ENCODE measurements at places on chromosomes 5 and 9.

GRCh38 chr9:113602126-113603047 is 138.9 kb downstream of the RGS3 start:
- no peaks in the 10 kb centered on the region for H3K36me3 ChIP-seq
- H3K27ac ChIP-seq = no peak overlapping the region
- no peak overlapping the region for H3K4me3 ChIP-seq
- H3K27me3 ChIP-seq = peaks cover 3% of the 10 kb centered on the region

GRCh38 chr9:26775391-26775790 is 117.2 kb downstream of the CAAP1 start:
- H3K27me3 ChIP-seq = no peaks in the 10 kb centered on the region
- H3K36me3 ChIP-seq = no peaks in the 10 kb centered on the region
- DNase-seq = no peak
- H3K4me3 ChIP-seq = no peak overlapping the region
- no peaks in the 10 kb centered on the region for H3K4me1 ChIP-seq

- DNase-seq = no peak
- H3K27ac ChIP-seq = no peak overlapping the region
- no peak overlapping the region for H3K4me3 ChIP-seq
- H3K4me1 ChIP-seq = no peaks in the 10 kb centered on the region
- H3K36me3 ChIP-seq = no peaks in the 10 kb centered on the region
Observed at GRCh38 chr5:86354664-86355063, 263.1 kb upstream of the COX7C start.

DNA sequence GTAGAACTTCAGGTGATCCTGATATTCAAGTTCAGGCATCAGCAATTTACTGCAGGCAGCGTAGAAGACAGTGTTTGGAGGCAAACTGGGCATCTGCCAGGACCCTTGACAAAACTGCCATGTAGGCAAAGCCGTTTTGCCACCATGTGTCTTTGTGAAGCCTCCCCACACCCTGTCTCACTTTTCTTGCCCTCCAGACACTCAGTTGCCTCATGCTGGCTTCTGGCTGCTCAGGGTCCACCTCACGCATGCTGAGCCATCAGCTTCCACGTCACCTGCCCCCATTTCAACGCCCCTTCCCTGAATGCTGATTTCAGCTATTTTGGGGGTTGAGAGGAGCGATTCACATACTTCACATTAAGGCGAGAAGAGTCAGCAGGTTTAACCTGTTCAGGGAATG is 165.2 kb upstream of the KLF9 start:
- no peak overlapping the region for H3K4me3 ChIP-seq
- no peak overlapping the region for H3K27ac ChIP-seq

GRCh38 chr9:4349816-4350418 is 50.0 kb upstream of the GLIS3 start:
- no peaks in the 10 kb centered on the region for H3K36me3 ChIP-seq
- H3K4me3 ChIP-seq = no peak overlapping the region
- no peak overlapping the region for H3K27ac ChIP-seq
- H3K27me3 ChIP-seq = no peaks in the 10 kb centered on the region
- no peak for DNase-seq
- no peaks in the 10 kb centered on the region for H3K4me1 ChIP-seq

GRCh38 chr5:10532421-10532820 is 31.4 kb upstream of the ANKRD33B start:
- no peak for DNase-seq
- H3K27ac ChIP-seq = no peak overlapping the region
- H3K4me3 ChIP-seq = no peak overlapping the region
- H3K4me1 ChIP-seq = peaks cover 11% of the 10 kb centered on the region

DNA sequence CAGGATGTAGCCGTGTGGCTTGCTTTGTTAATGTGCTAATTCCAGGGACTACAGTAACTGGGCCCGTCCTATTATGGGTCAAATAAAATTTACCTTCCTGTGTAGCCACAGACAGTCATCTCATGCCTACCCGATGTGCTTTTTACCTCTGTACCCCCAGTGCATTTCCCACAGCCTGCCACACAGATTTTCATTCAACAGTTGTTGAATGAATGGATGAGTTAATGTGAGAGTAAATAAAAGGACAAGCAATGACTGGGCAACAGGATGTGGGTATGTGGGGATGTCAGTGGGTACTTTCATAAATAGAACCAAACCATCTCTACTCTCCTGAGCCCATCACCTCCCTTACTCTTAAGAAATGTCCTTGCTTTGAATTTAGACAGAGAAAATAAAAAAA is 441.2 kb upstream of the ZNF462 start:
- H3K27ac ChIP-seq = no peak overlapping the region
- no peaks in the 10 kb centered on the region for H3K27me3 ChIP-seq
- no peak for DNase-seq

DNA sequence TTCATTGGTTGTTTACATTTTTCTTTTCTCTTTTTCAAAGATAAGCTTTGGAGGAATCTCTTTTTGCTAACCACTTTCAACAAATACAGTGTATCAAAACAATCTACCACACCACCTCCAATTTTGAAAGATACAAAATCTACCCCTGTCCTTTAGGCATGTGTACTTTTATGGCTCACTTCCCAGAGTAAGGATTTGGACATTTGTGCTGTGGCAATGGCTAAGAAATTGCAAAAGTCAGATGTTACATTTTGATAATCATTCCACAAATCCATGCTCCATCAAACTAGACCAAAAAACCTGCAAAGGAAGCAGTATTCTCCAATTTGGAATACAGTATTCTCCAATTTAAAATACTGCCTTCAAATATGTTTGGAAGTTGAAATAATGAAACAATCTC is 204.9 kb downstream of the MCTP1 start:
- no peak overlapping the region for H3K27ac ChIP-seq
- DNase-seq = no peak
- H3K36me3 ChIP-seq = no peaks in the 10 kb centered on the region
- H3K4me3 ChIP-seq = no peak overlapping the region

DNA sequence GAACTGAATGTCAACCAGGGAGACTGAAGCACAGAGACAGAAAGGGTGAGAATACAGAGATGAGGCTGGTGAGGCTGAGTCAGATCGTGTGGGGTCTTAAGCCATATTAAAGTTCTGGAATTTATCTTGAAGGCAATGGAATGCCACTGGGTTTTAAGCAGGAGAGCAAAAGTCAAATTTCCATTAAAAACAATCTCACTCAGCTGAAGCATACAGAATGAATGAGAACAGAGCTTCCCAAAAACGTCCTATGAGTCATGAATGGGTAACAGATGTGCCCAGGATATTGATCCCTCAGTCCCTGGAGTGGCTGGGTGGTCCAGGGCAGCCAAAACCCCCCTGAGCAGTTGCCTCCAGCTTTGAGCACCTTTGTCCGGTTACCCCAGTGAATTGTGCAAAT is 44.9 kb downstream of the PFDN1 start:
- DNase-seq = no peak
- peaks cover 3% of the 10 kb centered on the region for H3K4me1 ChIP-seq
- no peak overlapping the region for H3K27ac ChIP-seq
- no peaks in the 10 kb centered on the region for H3K27me3 ChIP-seq
- no peak overlapping the region for H3K4me3 ChIP-seq

DNA sequence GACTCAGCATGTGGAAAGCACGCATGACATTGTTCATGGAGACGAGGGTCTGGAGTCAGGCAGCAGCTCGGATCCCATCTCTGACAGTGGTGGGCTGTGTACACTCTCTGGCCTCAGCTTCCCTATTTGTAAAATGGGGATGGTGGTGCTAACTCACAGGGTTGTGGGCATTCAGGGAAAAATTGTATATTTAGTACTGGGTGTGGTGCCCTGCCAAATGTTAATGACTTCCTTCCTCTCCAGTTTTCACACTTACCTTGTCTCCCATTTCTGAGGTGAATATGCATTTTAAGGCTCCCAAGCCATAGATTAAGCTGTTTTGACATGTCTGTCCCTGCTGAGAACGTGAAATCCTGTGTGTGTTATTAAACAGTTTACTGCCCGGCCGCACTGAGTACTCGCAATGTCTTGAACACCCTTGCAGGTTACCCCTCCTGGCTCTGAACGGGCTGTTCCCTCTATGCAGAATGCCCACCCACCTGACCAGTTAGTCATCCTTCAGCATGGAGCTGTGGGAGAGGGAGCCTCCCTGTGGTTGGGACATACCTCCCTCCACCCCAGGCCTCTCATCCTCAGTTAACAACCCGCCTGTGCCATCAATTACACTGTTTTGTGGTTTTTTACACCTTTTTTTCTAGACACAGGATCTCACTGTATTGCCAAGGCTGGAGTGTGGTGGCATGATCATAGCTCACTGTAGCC is 25.8 kb downstream of the TJP2 start:
- H3K36me3 ChIP-seq = no peaks in the 10 kb centered on the region
- H3K4me1 ChIP-seq = peaks cover 33% of the 10 kb centered on the region
- H3K4me3 ChIP-seq = no peak overlapping the region
- peak; percentile 52 for DNase-seq
- no peak overlapping the region for H3K27ac ChIP-seq

GRCh38 chr9:128479262-128479661 is 23.5 kb downstream of the ODF2 start:
- H3K27ac ChIP-seq = no peak overlapping the region
- no peaks in the 10 kb centered on the region for H3K4me1 ChIP-seq
- H3K36me3 ChIP-seq = peaks cover 79% of the 10 kb centered on the region

DNA sequence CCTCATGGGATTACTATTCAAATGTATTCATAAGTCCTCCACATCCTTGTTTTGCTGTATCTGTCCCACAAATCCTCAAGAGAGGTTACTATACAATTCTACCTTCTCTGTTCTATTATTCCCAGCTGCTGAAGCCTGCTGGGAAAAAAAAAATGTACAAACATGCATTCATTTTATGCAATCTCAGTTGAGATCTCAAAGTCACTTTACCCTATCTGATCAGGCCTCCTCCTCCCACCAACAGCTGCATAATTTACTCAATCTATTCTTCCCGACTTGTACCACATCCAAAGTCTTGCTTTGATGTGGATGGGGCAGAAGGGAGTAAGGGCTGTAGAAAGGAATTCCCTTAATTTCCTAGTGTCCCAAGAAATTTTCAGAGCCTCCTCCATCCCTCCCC is 28.6 kb downstream of the PSIP1 start:
- no peak for DNase-seq
- no peaks in the 10 kb centered on the region for H3K27me3 ChIP-seq
- H3K4me1 ChIP-seq = no peaks in the 10 kb centered on the region
- no peak overlapping the region for H3K4me3 ChIP-seq

GRCh38 chr5:10456583-10457420 is 15.1 kb downstream of the ROPN1L start:
- no peaks in the 10 kb centered on the region for H3K36me3 ChIP-seq
- peaks cover 74% of the 10 kb centered on the region for H3K27me3 ChIP-seq
- H3K27ac ChIP-seq = no peak overlapping the region

GRCh38 chr9:36023260-36024048 is 13.3 kb upstream of the RECK start:
- H3K36me3 ChIP-seq = no peaks in the 10 kb centered on the region
- H3K4me1 ChIP-seq = no peaks in the 10 kb centered on the region
- peaks cover 3% of the 10 kb centered on the region for H3K27me3 ChIP-seq
- DNase-seq = peak; percentile 34
- no peak overlapping the region for H3K4me3 ChIP-seq

- H3K27me3 ChIP-seq = no peaks in the 10 kb centered on the region
- no peak overlapping the region for H3K4me3 ChIP-seq
- no peaks in the 10 kb centered on the region for H3K4me1 ChIP-seq
- H3K27ac ChIP-seq = no peak overlapping the region
- DNase-seq = no peak
Observed at GRCh38 chr5:126456217-126456820, 33.1 kb downstream of the GRAMD2B start.

GRCh38 chr5:125325488-125326149 is 579.2 kb upstream of the ZNF608 start:
- H3K4me1 ChIP-seq = no peaks in the 10 kb centered on the region
- H3K27ac ChIP-seq = no peak overlapping the region
- no peaks in the 10 kb centered on the region for H3K36me3 ChIP-seq
- H3K27me3 ChIP-seq = no peaks in the 10 kb centered on the region
- DNase-seq = no peak
- H3K4me3 ChIP-seq = no peak overlapping the region

DNA sequence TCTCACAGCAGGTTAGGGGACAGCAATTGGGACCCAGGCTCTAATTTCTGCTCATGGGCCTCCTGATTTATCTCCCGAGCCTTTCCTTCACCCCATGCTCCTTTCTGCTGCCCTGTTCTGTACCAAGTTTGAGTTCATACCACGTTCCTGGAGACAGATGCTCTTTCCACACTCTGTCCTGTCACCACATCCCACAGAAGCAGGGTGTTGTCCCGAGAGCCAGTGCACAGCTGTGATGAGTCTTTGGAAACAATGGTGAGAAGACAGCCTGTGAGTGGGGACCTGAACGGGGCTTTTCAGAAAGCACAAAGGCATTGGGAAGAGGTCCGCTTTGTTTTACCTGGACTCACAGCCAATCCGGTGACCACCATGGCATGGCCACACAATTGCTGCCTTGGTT is 17.4 kb downstream of the WDR31 start:
- DNase-seq = no peak
- no peaks in the 10 kb centered on the region for H3K36me3 ChIP-seq
- H3K27ac ChIP-seq = no peak overlapping the region
- H3K4me3 ChIP-seq = no peak overlapping the region

DNA sequence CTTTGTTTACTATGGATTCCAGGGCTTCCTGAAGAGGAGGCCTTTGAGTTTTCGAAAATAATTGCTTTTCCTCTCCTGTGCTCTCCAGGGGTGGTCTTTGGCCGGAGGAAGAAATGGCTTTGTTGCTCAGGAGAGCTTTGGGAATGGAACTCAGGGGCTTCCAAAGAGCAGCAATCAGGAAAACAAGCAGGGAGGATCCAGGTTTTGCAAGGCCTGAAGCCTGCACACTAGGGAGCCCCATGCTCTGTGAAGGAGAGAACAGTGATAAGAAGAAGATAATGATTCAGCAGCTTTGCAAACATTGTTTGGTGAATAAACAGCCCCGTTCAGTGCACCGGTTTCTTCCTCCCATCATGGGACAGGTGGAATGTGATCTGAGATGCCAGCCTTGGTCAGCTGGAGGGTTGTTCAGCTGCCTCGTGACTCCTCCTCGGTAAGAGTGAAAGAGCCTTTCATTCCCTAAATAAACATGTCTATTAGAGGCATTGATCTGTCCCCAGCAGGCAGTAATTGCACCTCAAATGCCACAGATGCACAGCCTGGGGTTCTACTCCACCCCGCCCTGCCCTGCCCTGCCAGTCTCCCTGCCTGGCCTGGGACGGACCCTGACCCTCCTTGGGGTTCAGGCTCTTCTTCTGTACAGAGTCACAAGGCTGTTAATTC is 11.5 kb upstream of the ALDH1B1 start:
- DNase-seq = peak; percentile 56
- H3K4me1 ChIP-seq = peaks cover 13% of the 10 kb centered on the region
- no peaks in the 10 kb centered on the region for H3K27me3 ChIP-seq
- H3K27ac ChIP-seq = peak overlapping the region; percentile 40

GRCh38 chr5:68071282-68071632 is 144.3 kb upstream of the PIK3R1 start:
- H3K27me3 ChIP-seq = no peaks in the 10 kb centered on the region
- no peak overlapping the region for H3K27ac ChIP-seq
- H3K4me1 ChIP-seq = no peaks in the 10 kb centered on the region
- H3K4me3 ChIP-seq = no peak overlapping the region

- DNase-seq = no peak
- no peak overlapping the region for H3K4me3 ChIP-seq
- no peaks in the 10 kb centered on the region for H3K27me3 ChIP-seq
- no peaks in the 10 kb centered on the region for H3K4me1 ChIP-seq
- no peak overlapping the region for H3K27ac ChIP-seq
- no peaks in the 10 kb centered on the region for H3K36me3 ChIP-seq
Observed at GRCh38 chr5:57307516-57307915, 133.7 kb downstream of the GPBP1 start.

GRCh38 chr9:102047549-102047948 is 309.1 kb upstream of the GRIN3A start:
- H3K27ac ChIP-seq = no peak overlapping the region
- H3K4me1 ChIP-seq = no peaks in the 10 kb centered on the region
- no peaks in the 10 kb centered on the region for H3K36me3 ChIP-seq
- H3K27me3 ChIP-seq = no peaks in the 10 kb centered on the region
- DNase-seq = no peak
- H3K4me3 ChIP-seq = no peak overlapping the region

All from K562 (cell line).